GM12864 (cell line): ENCODE measurements at places on chromosomes 12 and 14.

- DNase-seq, result no peak
Measured at GRCh38 chr12:11827091-11828061, 177.9 kb downstream of the ETV6 start.

DNA sequence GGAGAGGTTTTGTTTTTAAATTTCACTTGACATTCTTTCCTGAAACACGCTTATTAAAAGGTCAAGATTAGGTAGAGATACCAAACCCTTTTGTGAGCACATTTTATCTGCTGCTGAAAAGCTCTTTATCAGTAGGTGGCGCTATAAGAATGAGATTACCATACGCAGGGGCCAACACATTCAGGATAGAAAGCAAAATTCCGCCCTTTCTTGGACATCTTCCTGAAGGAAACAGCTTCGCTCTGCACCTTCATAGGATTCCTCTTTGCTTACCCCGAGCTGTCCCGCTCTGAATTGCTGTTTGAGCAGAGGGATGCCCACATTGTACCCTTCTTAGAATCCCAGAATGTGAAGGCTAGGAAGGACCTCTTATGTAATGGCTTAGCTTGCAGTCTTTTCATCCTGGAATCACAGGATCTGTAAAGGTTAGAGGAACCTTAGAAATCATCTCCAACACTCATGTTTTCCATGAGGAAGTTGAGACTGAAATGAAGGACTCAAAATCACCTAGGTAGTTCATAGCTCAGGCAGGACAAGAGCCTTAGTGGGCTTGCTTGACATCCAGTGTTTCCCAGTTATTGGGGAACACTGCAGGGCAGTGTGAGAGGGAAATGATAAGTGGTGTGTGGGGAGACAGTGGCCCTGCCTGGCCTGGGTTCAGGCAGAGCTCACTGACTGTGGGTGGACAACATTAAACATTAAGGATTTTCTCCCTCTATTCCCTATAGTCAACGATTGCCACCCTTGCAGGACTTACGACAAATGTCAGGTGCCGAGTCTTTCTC, 38.7 kb upstream of the CRY1 start:
- DNase-seq, result no peak

DNA sequence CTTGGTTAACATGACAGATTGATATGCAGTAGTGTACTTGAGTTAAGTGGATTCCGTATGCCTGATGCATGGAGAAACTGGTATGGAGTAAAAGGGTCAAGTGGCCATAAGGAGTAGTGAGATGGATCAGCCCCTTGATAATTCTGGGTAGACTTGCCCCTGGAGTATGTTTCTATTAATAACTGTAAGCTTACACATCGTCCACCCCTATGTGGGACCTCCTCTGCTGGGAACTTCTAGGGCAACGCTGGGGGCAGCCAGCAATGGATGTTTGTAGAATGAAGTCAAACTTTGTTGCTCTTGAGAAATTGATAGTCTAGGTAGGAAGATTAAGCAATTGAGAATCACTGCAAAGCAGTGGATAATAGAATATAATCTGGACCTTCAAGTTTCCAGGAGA, 3.5 kb downstream of the C12orf75 start:
- no peak for DNase-seq

GRCh38 chr14:47541662-47542061, 133.7 kb downstream of the MDGA2 start:
- DNase-seq, result no peak

DNA sequence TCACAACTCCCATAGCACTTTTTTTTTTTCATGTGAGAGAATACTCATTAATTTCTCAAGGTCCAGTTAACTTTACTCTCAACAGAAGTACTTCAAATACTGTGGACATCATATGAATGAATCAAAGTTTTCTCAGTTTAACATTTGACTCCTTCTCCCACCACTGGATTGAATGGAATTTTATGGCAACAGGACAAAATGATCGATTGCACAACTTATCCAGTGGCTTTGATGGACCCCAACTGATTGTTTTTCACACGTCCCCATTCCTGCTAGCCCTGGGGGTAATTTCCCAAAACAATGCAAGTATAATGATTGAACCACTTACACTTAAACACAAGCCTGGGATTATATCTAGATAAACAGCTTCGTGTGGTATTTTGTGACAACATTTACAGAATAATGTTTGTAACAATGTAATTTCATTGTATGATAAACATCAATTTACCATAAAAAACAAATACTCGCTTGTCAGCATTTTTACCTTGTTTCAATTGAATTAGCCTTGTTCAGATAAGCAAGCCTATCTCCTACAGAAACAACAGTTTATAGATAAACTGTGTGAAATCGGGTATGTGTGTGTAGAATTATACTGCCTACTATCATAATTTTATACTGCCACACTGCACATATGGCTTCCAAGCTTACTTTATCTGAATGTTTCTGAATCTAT, 60.9 kb downstream of the SOX5 start:
- DNase-seq, result no peak
